ENCODE measurements at places on chromosomes 13 and 19.

DNA sequence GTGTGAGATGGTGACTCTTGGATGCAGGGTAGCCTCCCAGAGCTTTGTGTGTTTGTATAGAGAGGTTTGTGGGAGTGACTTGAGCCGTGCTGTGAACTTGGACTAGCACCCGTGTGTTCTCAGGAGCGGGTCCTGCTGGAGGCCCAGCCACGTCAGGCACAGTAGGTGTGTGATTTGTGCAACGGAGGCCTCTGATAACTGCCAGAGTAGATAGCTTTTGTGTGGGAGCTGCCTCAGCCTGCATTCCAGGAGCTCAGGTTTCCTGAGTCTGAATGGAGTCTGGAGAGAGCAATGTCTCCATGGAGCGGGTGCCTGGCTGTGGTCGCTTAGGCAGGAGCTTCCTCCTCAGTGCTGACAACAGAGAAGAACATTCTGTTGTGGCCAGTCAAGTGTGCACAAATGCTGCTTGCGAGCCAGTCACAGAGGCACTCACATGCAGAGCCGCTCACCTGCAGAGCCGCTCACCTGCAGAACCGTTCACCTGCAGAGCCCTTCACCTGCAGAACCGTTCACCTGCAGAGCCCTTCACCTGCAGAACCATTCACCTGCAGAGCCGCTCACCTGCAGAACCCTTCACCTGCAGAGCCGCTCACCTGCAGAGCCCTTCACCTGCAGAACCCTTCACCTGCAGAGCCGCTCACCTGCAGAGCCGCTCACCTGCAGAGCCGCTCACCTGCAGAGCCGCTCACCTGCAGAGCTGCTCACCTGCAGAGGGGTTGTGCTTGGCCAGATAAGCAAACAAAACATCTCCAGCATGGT, 32.6 kb downstream of the TFDP1 start:
- peak; percentile 62 for DNase-seq

DNA sequence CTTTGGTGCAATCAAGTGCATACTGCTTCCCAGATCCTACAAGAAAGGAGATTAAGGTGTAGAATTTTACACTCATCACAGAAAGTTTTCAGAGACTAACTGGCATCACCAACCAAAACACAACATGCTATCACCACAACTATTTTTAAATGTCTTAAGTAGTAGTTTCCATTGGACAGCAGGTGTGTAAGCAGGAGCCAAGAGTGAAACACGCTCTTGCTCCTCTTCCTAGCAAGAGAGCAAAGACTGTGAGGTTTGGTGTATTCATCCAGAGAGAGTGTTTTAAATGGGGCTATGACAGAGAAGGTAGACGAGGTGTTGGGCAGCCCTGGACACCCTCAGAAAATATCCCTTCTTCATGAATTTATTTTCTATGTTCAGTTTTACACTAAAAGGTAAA, 12.5 kb upstream of the LILRA4 start:
- DNase-seq: no peak

DNA sequence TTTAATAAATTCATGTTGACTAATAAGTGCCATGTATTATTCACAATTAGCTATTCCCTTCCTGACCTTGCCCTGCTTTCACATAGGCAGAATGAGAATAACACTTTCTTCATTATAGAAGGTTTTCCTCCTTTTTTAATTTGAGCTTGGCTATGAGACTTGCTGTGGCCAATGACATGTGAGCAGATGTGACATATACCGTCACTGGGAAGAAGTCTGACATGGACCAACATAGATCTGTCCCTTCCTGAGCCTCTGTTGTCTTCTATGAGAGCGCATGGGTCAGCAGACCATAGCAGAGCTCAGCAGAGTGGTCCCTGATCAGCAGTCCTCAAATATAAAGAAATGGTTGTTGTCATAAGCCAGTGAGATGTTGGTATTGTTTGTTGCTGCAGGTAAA, 163.9 kb downstream of the DACH1 start:
- DNase-seq: no peak

DNA sequence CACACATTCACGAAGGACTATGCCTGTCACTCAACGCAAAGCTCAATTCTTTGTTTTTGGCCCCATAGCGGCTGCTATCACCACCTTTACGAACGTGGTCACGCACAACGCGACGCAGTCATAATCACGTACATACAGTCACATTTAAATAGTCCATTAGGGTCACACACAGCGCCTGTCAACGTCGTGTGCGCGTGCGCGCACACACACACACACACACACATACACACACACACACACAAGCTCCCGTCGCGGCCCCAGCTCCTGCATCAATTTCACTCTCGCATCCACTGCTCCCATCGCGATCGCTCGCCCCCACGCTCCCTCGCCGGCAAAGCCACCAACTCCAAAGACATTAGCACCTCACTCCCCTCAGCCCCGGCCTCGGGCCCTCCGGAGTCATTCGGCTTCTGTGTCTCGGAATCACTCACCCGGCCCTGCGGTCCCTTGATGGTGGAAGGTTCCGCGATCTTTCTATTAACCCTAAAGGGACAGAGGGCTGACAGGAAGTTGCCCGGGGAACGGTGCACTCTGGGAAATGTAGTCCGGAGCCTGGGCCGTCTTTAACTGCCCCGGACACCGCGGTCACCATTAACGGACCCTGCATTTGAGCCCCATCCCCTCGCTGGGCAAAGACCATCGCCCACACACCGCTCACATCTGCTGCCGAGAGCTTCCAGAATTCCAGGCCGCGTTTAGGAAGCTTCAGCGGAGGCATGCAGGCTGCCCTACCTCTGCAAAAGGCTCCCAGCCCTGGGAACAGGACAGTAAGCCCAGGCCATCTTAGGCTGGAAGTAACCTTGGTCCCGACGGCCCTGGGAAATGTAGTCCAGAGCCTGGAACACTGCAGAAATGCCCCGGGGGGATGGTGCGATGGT, at the start of gene ZNF790:
Gene ZNF790, minus strand, starts transcription at position 482 of the 878 bp plus-strand sequence. CDS start 12,768 bp downstream, outside the sequence.
- DNase-seq: peak; percentile 96

GRCh38 chr13:34416971-34417380, 525.1 kb upstream of the NBEA start:
- no peak for DNase-seq

DNA sequence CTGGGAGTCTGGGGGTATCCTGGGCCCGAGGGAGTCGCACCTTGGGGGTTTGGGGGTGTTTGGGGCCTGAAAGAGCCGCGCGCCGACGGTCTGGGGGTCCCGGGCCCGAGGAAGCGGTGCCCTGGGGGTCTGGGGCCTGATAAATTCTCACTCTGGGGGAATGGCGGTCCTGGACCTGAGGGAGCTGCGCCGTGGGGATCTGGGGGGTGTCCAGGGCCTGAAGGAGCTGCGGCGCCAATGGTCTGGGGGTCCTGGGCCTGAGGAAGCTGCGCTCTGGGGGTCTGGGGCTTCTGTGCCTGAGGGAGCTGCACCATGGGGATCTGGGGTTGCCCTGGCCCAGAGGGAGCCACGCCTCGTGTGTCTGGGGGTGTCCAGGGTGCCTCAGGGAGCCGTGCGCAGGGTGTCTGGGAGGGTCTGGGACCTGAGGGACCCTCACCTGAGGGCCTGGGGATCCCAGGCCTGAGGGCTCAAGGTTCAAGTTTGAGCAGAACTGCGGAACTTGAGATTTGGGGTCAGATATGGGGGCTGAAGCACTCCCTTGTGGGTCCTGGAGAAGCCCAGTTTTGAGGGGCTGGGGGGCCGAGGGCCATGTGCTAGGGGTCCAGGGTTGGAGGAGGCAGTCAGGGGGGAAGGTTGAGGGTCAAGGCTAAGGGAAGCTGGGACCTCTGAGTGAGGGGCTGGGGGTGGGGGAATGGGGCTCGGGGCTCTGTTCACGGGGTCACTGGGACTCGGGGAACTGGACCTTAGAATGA, 1.1 kb downstream of the HDGFL2 start:
- no peak for DNase-seq

GRCh38 chr19:19900139-19900728, 512 bp upstream of the ZNF93 start:
- DNase-seq: no peak

GRCh38 chr19:23946569-23946968, 31.9 kb downstream of the ZNF726 start:
- no peak for DNase-seq

GRCh38 chr13:86710896-86711295, 911.7 kb upstream of the SLITRK6 start:
- DNase-seq: no peak

- no peak for DNase-seq
Observed at GRCh38 chr19:50327013-50327412, 2.2 kb downstream of the KCNC3 start.

GRCh38 chr13:101709952-101710351, 257.5 kb downstream of the ITGBL1 start:
- DNase-seq: no peak

GRCh38 chr19:44587963-44588770, 25.2 kb upstream of the IGSF23 start:
- DNase-seq: no peak

- no peak for DNase-seq
Observed at GRCh38 chr13:47463726-47464125, 537.3 kb downstream of the SUCLA2 start.

DNA sequence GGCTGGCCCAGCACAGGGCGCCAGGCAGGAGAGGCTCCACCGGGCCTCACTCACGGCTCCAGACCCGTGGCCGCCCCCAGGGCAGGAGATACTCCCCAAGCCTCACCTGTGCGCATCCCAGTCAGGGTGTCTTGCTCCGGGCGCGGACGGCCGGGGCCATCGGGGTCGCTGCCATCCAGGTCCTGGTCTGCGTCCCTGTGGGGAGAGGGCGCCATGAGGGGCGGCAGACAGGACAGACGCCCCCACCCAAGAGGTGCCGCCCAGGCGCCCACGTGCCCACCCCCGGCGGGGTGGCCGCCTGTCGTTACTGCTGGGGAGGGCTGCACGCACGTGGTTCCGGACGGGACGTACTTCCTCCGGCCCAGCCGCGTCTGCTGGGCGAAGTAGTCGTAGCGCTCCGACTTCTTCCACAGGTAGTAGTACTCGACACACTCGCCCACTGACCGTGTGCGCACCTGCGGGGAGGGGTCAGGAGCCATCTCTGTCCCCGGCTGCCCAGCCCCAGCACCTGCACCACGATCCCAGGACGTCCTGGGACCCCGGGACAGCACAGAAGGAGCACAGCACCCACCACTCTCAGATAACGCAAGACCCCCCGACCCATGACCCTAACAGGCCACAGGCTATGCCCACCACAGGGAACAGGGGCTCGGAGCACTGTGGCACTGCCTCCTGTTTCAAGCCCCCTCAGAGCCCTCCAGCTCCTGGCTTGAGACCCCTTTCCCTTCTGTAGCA, 17.4 kb upstream of the PLPP2 start:
- DNase-seq: no peak

All from posterior cingulate gyrus (tissue), 11 donors.